ENCODE measurements at places on chromosomes 13 and 19.

DNA sequence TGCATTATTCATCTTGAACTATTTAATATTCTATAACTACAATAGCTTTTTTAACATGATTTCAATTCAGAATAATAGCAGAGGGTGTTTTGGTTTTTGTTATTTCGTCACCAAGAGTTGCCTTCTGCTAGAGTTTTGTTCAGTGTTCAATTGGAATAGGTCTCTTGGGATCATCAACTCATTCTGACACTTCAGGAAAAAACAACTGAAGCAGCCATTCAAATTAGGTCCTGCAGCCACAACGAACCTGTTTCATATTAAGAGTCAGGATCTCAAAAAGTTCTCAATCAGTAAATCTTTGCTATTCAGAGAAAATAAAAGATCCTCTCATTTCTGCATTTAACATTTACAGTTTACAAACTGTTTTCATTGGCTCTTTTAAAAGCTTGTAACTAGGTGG, 2.4 kb upstream of the CHAMP1 start:
- DNase-seq, result no peak

DNA sequence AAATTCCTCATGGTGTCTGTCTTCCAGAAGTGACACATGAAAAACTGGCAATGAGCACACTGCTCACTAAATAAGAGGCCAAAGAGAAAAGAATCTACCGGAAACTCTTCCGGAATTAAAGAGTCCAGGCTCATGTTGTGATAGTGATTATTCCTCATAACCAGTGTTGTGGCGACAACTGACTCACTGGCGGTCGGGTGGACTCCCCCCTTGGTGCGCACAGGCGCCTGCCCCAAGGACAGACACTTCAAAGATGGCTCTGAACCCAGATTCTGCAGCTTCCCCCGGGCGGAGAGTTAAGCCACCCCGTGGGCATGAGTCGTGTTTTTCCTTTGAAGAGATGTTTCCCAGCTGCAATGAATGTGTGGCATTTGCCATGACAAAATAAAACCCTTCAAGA, 10.3 kb downstream of the IL17D start:
- DNase-seq, result no peak

DNA sequence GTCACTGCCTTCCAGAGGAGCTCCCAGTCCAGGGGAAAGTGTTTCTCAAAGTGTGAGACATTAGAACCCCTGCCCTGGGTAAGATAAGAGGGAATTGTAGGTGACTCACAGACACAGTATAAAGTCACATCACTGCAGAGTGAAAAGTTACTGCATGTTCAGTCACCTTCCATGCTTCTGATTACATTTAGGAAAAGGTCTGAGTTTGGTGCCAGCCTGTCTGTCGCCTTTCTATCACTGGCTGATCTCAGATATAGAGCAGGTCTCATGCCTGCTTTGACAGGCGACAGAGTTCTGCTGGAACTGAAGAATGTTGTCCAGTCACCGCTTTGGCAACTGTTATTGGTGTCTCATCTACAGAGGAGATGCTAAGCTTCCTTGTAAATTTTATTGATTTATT, 1078.6 kb downstream of the UQCRFS1 start:
- no peak for DNase-seq

DNA sequence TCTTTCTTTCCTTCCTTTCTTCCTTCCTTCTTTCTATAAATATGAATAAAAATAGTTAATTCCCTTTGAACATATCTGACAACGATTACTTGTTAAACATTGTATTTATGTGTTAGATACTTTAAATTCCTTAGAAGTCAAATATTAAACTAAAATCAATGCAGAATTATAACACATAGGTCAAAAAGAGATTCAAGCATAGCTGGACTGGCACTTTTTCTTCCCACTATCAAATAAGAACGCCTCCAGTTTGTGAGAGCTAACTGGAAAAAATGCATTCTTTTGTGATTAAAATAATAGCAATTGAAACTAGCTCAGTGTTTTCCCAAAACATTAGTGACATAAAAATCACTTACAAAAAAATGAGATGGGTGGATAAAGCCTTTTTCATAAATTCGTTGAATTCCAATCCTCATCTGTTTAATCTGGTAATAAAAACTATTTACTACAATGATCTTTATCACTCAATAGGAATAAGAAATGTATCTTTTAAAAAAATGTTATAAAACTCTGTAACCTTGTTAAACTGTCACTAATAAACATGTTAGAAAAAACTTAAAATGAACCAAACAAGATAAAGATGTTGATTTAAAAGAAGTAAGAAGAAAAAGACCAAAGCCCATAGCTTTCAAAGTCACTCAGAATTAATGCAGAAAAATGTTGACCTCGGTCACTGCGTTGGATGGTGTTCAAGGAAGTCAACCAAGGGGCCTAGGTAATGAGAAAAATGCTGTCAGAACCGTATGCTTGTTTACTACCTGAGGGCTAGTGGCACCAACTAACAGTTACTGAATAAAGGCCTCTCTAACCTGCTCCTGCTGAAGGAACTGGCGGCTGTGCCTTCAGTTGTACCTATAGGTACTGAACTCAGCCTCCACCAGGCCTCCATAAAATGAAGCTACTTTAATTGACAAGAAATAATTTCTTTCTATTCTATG, 1039.5 kb upstream of the SLC10A2 start:
- DNase-seq, result no peak

GRCh38 chr19:495402-496111, 729 bp upstream of the MADCAM1 start:
- no peak for DNase-seq

DNA sequence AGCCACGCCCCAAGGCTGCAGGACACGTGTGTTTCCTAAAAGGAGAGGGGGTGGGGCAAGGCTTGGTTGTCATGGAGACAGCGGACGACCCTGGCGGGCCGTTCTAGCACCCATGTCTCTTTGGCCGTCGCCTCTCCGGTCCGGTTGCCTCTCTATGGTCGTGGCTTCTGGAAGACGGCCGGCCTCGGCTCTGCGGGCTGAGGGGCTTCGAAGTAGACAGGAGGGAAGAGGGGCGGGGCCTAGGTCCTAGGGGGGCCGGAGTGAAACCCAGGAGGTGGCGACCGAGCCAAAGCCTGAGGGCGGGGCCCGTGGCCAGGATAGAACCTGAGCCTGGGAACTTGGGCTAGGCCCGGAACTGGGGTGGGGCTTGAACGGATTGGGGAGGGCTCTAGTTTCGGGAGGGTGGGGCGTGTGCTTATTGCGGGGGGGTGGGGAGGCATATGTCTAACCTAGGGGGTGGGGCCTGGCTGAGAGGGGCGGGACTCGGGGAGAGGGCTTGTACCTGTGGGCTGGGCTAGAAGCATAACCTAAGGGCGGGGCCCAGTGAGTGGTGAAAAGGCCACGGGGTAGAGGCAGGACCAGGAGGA, 750 bp upstream of the SLC27A1 start:
- peak; percentile 87 for DNase-seq

GRCh38 chr13:71798707-71799106, 68.3 kb downstream of the DACH1 start:
- no peak for DNase-seq

- DNase-seq, result no peak
These were observed 12.7 kb upstream of the KL start for GRCh38 chr13:33003458-33004019.

DNA sequence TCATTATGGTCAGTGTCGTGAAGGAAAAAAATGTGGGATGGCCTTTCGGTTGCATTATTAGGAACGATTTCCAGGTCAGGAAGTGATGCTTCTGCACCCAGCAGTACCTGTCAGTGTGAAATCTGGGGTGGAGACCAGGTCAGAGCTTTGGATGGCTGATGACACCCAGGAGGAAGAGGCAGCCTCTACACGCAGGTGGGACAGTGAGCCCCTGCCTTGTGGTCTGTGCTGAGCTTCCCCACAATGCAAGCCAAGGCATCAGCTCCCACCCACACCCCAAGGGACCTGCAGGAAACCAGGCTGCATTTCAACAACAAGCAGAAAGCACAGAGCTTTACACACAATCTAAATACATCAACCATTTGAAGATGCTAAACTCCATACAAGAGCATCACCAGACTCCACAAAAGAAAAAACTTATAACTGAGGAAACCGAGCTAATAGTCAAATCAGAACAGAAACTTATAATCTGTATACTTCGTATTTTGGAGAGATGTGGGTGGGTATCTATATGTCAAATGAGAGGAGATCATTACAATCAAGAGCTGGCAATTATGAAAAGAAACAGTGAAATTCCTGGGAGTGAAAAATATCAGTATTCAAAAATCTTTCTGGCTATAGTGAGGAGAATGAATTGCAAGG, 130.1 kb downstream of the ZDHHC20 start:
- DNase-seq, result no peak

GRCh38 chr13:65660731-65661130, 1569.4 kb downstream of the PCDH9 start:
- DNase-seq, result no peak

DNA sequence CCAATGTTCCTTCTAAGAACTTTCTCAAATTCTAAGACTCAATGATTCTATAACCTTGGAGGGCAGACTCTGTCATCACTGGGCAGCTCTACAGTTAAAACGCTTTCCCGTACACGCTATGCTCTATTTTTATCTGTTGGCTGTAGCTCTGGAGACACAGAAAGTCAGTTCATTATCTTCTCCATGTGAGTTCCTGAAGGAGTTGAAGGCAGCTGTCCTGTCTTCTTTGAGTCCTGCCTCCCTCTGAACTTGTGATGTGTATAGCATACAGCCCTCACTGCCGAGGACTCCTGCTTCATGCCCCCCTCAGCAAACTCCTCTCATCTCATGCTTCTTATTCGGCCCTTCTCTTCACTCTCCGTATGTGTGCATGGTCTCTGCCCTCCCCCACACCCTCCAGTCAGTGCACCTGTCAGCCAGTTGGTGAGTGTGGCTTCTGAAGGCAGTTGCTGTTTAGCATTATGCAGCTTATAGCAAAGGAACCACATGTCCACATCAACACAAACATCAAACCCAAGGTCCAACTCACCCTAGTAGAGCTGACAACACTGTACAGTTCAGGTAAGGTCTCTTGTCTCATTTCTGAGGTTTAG, 504.9 kb downstream of the DIAPH3 start:
- no peak for DNase-seq

GRCh38 chr19:29429581-29429980, 96.2 kb upstream of the VSTM2B start:
- no peak for DNase-seq

GRCh38 chr13:71327266-71327665, 539.7 kb downstream of the DACH1 start:
- no peak for DNase-seq

DNA sequence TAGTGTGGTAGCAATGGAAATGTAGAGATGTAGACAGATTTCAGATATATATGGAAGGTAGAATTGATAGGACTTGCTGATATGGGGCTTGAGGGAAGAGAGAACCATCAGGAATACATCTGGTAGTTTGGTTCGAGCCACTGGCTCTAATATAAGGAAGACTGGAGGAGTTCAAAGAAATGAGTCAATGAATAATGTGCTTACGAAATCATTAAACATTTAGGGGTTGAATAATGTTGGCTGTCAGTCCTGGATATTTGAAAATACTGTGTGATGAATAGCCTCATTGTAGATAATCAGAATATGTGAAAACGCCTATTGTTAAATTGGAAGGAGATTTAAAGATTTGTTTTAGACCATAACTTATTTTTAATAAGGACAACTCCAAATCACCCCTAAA, 21.6 kb downstream of the SGCG start:
- no peak for DNase-seq

DNA sequence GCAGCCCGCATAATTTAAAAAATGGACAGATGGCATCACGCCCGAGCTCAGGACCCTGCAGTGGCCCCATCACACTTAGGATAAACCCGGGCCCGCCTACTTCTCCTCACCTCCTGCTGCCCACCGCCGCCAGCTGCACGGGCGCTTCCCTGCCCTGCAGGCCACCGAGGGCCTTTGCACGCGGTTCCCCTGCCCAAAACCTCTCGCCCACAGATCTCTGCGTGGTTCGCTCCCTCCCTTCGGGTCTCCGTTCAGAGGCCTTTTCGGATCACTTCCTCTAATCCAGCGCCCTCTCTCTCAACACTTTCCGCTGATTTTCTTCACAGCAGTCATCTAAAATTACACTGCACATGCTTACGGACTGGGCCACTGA, 1.8 kb downstream of the SHISA7 start:
- peak; percentile 64 for DNase-seq

- DNase-seq, result peak; percentile 8
These were observed 345.7 kb downstream of the MTUS2 start for GRCh38 chr13:29165840-29166239.

GRCh38 chr19:30155381-30156200, 213.6 kb downstream of the URI1 start:
- DNase-seq, result no peak

DNA sequence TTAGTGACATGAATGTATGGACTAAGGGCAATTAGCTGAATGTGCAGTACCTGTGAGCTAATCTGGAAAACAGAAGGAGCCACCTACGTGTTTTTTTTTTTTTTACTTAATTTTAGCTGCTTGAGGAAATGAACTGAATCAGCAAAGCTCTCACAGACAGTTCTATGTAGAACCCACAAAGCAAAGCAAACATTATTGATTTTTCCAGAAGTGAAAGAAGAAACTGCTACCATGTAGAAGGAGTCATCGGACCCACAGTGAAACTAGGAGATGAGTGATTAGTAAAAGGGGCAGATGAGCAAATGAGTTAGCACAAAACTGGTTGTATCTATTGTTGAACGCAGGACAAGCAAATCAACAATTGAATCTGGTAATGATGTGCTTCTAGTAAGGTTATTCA, 94.1 kb upstream of the SLC7A1 start:
- DNase-seq, result peak; percentile 14

GRCh38 chr19:48616491-48617056, 1.7 kb upstream of the FAM83E start:
- no peak for DNase-seq

- DNase-seq, result no peak
These were observed 1.4 kb downstream of the PLIN4 start for GRCh38 chr19:4516939-4517300.

- peak; percentile 68 for DNase-seq
These were observed 6.7 kb upstream of the PCDH17 start for GRCh38 chr13:57624565-57625435.

- DNase-seq, result no peak
These were observed 5.1 kb downstream of the ZNF555 start for GRCh38 chr19:2846180-2846894.

DNA sequence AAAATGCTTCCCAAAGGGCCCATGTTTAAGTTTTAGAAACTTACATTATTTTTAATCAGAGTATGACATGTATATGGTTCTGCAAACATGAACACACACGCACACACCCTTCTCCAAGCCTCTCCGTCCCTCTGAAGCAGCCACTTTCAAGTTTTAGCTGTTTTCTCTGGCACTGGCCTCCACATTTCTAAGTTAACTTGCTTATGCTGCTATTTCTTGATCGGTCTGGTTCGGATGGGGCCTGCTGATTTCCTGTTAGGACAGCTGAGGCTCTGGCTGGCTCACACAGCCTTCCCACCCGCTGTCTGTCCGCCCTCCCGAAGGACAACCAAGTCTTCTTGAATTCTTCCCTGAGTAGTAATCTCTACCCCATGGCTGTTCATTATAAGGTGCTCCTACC, 4.4 kb downstream of the SPC24 start:
- DNase-seq, result no peak

- no peak for DNase-seq
These were observed 10.6 kb downstream of the FZR1 start for GRCh38 chr19:3516675-3517207.

DNA sequence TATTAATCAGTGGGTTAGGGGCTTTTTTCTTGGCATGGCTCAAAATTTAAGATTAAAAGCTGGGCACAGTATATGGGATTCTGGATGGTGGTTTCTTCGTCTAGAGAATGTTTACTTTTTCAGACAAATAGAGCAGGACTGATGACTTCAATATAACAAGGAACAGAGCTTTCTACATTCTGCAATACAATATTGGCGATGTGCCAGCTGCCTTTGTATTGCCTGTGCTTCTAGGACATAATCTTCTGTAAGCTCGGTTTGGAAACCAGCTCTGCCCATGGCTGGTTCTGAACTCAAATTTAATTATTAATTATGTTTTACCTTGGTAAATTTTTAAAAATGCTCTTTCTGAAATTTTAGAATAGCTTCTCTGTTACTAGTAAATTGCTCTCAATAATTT, 139.1 kb upstream of the TRPC4 start:
- no peak for DNase-seq
